ENCODE measurements at places on chromosomes 2 and 18. TPM values are rescaled to one million over a fixed set of nuclear protein-coding genes. Genes with fewer than 3 reads are reported as not detected.

- no peaks in the 10 kb centered on the region for H3K36me3 ChIP-seq
- H3K27ac ChIP-seq = no peak overlapping the region
- peaks cover 13% of the 10 kb centered on the region for H3K4me1 ChIP-seq
- DNase-seq = no peak
- H3K4me3 ChIP-seq = no peak overlapping the region
Observed at GRCh38 chr18:53253789-53254188, 913.8 kb downstream of the DCC start.

CLIP4 gene
- 18.2 TPM for total RNA-seq

MSTN gene
- not detected for total RNA-seq

FSHR gene
- total RNA-seq = not detected

MC2R gene
- total RNA-seq = not detected
